ENCODE measurements at places on chromosomes 3 and 15.

- DNase-seq: no peak
Measured at GRCh38 chr3:97938444-97938843, 33.8 kb downstream of the RIOX2 start.

GRCh38 chr15:53458736-53459135 lies 300.7 kb downstream of the WDR72 start:
- no peak for DNase-seq

DNA sequence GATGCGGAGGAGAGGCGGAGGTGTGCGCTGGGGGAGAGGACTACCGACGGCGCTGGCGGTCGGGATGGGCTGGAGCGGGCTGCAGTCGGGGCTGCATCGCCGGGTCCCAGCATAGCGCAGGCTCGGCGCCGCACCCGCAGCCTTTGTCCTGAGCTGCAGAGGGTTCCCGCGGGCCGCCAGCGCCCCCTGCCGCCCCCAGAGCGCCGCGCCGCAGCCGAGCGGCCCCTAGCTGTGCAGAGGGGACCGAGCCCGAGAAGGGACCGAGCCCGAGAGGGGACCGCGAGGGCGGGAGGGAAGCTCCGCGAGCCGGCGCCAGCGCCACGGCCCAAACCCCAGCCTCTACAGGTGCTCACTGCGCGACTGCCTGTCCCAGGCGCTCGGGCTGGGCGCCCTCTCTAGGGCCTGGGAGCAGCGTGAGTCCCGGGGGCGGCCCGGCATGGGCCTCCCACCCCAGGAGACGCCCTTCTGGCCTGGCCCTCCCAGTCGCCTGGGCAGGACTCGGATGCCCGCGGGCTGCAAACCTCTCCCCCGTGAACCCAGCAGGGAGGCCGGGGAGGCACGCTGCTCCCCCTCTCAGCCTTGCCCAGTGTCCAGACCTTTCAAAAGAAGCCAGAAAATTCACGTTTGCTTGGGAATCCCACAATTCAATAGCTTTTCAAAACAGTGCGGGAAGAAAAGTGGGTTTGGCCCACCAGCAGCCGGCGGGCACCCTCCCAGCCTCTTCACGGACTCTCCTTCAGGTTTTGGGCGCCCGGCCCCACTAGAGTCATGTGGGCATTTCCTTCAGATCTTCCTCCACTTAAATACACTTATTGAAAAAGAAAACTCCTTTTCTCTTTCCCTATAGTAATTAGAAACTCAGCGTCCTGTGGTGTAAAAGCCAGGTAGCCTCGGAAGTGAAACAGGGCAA lies 134.7 kb downstream of the TPRA1 start:
- DNase-seq: peak; percentile 34

GRCh38 chr15:73941044-73941443 lies 14.8 kb downstream of the LOXL1 start:
- no peak for DNase-seq

GRCh38 chr3:59256230-59256629 lies 206.4 kb upstream of the CFAP20DC start:
- DNase-seq: no peak

DNA sequence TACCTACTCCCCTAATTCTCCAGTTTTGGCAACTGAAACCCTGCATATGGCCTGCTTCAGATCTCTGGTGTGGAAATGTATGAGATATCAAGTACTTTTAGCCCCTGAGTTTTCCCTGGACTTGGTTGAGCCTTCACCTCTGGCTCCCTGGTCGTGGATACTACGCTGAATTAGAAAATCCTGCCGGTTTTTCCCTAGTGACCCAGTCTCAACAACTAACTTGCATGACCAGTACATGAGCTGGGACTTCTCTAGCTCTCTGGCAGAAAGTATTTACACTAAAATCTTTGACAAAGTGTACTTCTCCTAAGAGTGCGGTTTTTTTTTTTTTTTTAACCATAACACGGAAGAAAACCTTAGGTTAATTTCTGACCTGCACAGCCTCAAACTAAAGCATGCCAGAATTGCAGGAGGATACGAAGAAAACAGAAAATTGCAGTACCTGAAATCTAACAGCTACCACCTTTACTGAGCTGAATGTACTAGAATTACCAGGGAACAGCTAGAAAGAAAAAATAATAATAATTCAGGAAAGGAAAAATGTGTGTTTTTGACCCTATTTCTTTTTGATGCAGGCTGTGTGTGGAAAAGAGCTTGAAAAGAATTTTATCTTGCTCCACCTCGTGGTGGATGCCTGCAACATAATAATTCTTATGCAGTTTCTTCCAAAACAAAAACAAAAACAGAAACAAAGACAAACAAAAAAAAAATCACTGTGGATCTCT lies 165.6 kb downstream of the GMNC start:
- no peak for DNase-seq

DNA sequence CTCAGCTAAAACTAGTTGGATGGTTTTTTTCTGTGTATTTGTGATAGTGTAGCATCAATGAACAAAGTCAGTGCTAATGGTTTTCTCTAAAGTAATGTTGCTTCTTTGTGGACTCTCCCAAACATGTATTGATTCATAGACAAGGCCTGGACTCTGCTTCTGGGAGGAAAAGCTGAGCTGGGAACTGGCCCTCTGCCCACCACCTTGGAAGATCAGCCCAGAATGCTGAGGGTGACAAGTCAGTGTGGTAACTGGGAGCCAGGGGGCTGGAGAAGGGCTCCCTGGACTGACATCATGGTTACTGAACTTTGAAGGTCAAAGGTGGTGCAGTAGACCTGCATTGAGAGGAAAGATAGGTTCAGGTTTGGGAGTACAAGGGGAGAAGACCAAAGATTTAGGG lies 3.0 kb downstream of the ARHGAP31 start:
- DNase-seq: no peak

DNA sequence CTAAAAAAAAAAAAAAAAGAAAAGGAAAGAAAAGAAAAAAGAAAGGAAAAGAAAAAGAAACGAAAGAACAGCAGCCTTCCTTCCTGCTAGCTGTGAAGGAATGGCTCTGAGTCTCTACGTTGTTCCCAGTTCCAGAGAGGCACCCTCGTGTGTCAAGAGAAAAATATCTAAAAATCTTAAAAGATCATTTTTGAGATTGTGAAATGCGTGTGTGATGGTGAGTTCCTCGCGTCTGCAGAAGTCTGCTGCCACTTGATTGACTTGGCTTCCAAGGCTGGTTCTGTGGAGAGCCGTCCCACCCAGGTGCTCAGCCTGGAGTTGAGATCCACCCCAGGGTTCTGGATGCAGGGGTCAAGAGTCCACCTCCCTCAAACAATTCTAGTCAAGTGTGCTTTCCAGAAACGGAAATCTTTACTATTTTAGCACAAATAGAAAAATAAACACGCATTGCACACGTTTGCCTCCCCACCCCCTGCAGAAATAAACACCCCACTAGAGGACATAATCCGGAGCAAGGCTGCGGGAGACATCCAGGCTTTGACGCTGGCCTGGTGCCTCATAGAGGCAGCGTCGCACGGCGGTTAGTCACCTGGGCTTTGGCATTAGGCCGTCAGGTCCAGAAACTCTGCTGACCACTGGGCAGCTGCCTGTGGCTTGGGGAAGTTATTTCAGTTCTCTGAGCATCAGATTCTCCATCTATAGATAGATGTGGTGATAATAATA lies 265.4 kb downstream of the FAM43A start:
- no peak for DNase-seq

GRCh38 chr3:52298149-52299098 lies 10.8 kb downstream of the GLYCTK start:
- DNase-seq: no peak

DNA sequence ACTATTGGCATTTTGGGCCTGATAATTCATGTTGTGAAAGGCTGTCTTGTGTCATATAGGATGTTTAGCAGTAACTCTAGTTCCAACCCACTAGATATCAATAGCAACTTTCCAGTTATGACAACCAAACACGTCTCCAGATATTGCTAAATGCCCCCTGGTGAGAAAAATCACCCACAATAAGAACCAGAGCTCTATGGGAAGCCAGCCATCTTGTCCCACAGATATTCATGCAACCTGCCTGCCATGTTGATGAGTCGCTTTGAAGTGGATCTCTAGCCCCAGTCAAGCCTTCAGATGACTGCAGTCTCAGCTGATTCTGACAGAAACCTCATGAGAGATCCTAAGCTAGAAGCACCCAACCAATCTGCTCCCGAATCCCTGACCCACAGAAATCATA lies 5.6 kb upstream of the TNIK start:
- DNase-seq: no peak

- DNase-seq: no peak
Measured at GRCh38 chr15:77759896-77760592, 127.3 kb upstream of the LINGO1 start.

- DNase-seq: no peak
Measured at GRCh38 chr15:62883938-62884479, 158.5 kb upstream of the TPM1 start.

DNA sequence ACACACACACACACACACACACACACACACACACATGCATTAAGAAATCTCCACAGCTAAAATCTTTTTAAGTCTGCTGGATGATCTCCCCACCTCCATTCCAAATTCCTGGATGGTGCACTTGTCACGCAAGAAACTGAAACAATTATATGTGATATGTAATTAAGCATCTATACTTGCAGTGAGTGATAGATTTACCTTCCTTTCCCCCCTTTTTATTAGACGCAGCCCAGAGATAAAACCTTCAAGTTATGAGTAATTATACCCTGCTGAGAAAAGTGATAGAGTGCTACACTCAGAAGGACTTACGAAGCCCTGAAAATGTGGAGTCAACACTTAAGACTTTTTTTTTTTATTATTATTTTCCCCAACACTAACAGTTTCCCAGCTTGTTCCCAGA lies 255.2 kb downstream of the LSAMP start:
- DNase-seq: no peak

GRCh38 chr3:134065252-134066157 lies 35.8 kb upstream of the SLCO2A1 start:
- DNase-seq: no peak

DNA sequence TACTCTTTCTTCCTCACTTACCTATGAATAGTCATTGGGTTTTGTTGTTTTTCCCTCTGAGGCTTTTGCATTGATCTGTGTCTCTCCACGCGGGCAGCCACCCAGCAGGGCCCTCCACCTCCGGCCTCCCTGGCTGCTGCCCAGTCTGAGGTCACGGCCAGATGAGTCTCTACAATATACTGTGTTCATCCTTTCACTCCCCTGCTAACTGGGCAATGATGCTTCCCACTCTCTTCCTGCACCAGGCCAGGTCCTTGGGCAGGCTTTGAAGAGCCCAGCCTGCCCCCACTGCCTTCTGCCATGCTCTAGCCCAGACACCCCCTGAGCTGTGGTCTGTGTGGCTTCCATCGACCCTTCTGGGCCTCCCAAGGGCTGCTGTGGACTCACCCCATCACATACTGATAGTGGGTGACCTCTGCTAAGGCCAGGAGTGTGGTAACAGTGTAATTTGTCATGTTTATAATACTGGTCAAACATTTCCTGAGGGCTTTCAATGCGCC lies 18.0 kb downstream of the PDIA5 start:
- DNase-seq: no peak

- DNase-seq: no peak
Measured at GRCh38 chr3:14685179-14685578, 10.2 kb downstream of the C3orf20 start.

DNA sequence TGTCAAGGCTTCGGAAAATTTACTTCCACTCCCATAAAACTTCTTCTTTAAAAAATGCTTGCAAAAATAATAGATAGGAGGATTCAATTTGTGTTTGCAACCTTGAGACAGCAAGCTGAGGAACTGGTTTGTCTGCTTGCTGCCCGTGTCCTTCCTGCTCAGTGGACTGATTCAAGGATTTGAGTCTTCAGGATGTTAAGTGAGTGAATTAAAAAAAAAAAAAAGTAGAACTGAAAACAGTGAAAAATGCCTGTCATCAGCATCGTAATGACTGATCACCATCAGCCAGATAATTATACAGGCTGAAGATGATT lies 453.7 kb downstream of the FGF12 start:
- no peak for DNase-seq

DNA sequence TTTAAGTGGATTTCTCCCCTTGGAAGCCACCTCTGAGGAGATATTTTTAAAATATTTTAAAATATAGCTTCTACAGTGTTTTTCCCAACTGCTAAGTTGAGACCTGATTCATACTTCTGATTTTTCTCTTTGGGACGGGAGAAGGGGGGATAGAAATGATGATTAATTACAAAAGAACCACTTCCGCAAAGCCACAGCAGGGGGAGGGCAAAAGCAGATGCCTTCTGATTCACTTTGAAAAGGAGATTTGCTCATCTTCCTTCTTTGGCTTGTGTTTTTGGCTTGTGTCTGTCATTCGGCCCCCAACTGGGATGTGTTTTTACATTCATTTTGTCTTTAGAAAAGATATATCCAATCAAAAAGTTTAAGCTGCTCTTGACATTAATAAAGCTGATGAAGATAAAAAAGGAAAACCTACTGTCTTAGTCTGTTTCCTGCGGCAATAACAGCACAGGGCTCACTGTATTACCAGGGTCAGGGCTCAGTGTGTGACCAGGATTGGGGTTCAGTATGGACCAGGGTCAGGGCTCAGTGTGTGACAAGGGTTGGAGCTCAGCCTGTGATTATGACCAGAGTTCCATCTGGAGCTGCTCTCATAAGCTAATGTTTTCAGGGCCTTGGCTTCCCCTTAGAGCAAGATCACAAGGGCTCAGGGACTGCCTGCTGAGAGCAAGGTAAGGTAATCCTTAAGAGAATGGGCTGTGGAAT lies 223.2 kb downstream of the MTHFS start:
- DNase-seq: no peak

DNA sequence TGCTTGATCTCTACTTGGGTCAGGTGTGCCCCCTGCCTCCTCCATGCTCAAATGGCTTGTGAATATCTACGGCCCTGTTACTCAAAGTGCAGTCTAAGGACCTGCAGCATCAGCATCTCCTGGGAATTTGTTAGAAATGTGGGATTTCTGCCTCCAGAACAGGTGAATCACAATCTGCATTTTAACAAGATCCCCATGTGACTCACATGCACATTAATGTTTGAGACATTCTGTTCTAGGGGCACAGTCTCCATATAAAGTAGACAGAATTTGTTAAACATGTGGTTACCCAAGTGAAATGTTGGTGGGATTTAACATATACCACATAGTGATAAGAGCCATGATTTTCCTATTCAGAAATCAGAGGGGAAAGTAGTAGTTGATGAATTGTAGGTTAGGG lies 256.2 kb downstream of the NR1D2 start:
- no peak for DNase-seq

DNA sequence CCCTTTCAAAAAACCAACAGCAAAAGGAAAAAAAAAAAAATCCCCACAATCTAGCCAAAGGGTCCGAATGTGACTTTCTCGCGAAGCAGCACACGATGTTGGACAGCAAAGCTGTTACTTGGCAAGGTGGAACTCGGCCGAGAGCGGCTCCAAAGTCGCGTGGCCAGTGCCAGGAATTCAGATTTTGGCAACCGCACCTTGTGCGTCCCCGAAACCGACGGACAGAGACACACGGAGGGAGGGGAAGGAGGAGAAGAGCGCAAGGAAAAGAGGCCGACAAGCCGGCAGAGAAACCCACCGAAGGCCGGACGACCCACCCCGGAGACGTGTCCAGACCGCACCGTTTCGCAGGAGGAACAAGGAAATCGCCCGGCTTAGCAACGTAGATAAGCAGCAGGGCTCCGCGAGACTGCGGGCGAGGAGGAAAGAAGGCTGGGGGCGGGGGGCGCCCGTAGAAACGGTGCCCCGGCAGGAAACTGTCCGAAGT lies 517.3 kb downstream of the MECOM start:
- no peak for DNase-seq

Data from CD4-positive, alpha-beta T cell treated with Interleukin-10 for 1 hour (primary cell).